Cerebellar nuclear complex (tissue), 1 donor: ENCODE measurements at places on chromosomes 4 and X.
A peak's percentile ranks its signal among the peaks of the same experiment; 100 is the strongest.

GRCh38 chr4:3372264-3372932 lies 69.4 kb upstream of the HGFAC start:
- DNase-seq = no peak

- DNase-seq = no peak
Measured at GRCh38 chr4:3813151-3814052, 47.2 kb downstream of the ADRA2C start.

GRCh38 chr4:15652191-15652590 lies 3.0 kb downstream of the FBXL5 start:
- DNase-seq = peak; percentile 1

DNA sequence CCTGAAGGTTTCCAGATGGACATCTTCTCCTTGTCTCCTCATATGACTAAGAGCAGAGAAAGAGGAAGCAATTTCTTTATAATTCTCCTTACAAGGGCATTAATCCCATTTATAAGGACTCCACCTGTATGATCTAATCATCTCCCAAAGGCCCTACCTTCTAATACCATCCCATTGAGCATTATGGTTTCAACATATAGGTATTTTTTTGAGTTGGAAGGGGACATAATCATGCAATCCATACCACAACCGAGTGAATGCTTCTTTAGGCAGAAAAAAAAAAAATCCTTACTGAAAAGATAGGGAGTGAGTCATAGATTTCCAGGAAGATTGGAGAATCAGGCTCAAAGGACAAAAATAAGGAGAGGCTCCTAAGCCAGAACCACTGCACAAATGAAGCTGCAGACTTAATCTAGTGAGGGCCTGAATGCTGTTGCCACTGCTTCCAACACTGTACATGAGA lies 312.5 kb upstream of the HS3ST1 start:
- no peak for DNase-seq

DNA sequence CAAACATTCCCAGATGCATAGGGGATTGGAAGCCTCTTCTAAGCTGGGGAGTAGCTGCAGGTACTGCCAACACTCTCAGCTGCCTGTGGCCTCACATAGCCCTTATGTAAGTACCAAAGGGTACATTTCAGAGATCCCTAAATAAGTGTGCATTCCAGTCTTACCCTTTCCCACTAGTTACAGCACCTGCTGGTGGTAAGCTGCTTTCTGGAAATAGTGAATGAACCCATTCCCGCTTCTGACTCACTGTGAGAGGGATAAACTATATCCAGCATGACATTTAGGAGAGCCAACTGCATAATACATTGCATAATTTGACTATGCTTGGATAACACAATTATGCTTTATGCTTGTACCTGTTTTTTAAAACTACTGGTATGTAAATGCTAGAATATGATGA lies 149.0 kb downstream of the FAM13A start:
- no peak for DNase-seq

DNA sequence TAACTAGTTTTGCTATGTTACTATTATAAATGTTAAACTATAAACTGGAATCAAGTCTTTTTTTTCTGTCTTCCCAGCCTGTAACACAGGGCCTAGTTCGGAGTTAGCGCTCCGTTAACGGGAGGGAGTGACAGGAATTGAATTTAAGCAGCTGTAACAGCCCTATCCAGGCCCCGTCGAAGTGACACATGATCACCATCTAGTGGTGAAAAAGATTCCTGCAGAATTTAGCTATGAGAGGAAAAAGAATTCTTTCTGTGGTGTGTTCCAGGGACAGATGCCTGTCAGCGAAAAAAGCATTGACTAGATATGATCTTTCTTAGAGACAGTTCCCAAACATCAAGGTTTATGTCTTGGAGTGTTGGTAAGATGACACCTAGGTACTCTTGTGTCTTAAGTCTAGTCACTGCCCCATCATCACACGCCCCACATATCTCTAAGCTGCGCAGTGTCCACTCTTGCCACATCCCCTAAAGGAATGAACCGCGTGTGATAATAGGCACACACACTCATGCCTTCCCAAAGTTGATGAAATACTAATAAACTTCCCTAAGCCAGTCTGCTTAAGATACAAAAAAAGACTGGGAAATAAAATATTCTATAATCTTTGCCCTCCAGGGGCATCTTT lies 2.1 kb downstream of the GAB3 start:
- no peak for DNase-seq

DNA sequence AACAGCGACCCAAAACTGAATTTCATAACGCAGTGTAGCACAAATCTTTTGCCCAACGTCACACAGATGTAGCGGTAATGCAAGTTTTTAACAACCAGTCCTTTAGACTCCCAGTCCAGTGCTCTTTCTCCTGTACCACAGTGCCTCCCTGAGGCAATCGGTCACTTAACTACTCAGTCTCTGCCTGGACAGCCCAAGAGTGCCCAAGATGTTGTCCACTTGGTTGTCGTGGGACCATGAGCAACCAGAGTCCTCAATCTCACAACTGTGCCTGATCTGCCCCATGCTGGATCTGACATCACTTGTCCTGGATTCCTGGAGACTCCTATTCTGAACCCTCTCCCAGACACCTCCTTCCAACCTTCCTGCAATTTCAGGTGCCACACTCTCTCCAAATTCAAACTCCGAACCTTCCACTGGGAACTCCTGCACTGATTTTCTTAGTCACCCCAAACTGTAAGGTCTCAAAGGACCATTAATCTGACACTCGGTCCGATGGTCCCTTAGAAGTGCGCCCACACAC lies 702 bp downstream of the MMGT1 start:
- no peak for DNase-seq

DNA sequence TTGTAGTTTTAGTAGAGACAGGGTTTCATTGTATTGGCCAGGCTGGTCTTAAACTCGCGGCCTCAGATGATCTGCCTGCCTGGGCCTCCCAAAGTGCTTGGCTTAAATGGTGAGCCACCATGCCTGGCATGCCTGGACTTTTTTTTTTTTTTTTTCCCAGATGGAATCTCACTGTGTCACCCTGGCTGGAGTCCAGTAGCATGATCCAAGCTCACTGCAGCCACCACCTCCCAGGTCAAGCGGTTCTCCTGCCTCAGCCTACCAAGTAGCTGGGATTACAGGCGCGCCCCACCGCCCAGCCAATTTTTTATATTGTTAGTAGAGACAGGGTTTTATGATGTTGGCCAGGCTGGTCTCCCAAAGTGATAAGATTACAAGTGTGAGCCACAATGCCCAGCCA lies 8.4 kb downstream of the UBE2K start:
- peak; percentile 15 for DNase-seq

- DNase-seq = no peak
Measured at GRCh38 chr4:120071192-120071795, 4.6 kb upstream of the MAD2L1 start.

- DNase-seq = no peak
Measured at GRCh38 chrX:116111934-116112595, 58.5 kb upstream of the AGTR2 start.

- no peak for DNase-seq
Measured at GRCh38 chr4:41448934-41449333, 89.0 kb upstream of the LIMCH1 start.

DNA sequence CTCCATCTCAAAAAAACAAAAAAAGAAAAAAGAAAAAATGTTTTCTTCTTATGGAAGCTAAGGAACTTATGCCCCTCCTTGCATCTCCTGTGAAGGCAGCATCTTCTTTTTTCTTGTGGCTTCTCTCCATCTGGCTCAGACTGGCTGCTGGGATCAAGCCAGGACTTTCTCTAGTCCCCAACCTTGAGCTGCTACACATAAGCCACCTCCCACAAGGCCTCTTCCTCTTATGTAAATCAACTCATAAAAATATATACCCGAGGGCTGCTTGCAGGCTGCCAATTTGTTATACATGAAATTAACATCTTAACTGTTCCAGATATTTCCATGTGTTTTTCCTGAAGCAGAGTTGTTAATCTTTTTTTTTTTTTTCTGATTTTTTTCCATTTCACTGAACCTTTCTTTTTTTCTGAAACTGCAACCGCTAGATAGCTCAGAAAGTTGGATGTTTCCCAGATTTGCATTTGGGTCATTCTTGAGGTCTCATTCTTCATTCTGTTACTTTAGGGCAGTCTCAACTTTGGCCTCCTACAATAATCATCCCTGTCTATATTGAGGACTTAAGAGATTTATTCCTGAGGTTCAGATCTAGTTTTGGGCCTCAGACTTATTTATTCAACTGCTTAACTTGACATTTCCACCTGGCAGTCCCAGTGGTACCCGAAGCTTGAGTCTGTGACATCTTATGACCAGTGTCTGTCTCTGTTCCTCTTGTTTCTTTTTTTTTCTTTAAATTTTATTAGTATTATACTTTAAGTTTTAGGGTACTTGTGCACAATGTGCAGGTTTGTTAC lies 10.3 kb downstream of the SNX25 start:
- no peak for DNase-seq

GRCh38 chrX:48992341-48992740 lies 9.7 kb downstream of the GRIPAP1 start:
- DNase-seq = no peak

GRCh38 chrX:14777525-14777924 lies 95.3 kb downstream of the FANCB start:
- DNase-seq = no peak

DNA sequence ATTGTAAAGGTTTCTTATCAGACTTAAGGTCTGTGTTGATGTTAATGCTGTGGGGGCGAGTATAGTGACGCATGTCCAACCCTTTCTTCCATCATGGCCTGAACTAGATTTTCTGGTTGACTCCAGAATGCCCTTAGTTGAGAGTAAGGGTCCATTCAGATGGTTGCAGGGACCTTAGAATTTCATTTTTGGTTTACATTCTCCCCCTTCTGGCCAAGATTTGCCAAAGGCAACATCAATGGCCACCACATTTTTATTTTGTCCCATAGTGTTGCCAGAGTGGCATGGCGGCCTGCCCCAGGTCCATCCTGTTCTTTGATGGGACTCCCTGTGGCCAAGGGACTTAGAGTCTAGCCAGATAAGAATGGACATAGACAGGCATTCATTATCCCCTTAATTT lies 368.5 kb downstream of the GPM6A start:
- DNase-seq = no peak

GRCh38 chrX:134520860-134521390 lies 61.0 kb downstream of the HPRT1 start:
- DNase-seq = no peak

DNA sequence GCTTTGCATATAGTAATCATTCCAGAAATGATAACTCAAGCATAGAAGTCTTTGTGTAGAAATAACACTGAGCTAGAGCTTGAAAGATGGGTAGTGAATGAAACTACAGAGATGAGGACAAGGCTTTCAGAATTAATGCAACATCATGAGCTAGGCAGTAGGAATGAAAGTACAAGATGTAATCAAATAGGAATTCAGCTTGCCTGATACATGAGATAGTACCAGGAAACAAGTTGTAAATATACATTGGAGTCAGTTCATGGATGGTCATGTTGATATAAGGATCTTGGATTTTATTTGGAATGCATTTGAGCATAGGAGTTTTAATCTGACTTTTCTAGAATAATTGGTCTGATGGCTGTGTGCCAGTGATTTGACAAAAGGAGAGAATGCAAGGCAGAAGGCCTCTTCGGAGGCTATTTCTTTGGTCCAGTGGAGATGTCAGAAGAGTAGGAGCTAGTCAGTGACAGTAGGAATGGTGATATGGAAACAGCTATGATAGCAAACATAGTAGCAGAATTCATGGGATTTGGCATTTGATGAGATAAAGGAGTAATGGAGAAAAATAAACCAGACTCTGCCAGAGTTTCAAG lies 206.4 kb upstream of the PACRGL start:
- DNase-seq = no peak

GRCh38 chr4:184856277-184856609 lies 30.5 kb upstream of the ACSL1 start:
- no peak for DNase-seq

DNA sequence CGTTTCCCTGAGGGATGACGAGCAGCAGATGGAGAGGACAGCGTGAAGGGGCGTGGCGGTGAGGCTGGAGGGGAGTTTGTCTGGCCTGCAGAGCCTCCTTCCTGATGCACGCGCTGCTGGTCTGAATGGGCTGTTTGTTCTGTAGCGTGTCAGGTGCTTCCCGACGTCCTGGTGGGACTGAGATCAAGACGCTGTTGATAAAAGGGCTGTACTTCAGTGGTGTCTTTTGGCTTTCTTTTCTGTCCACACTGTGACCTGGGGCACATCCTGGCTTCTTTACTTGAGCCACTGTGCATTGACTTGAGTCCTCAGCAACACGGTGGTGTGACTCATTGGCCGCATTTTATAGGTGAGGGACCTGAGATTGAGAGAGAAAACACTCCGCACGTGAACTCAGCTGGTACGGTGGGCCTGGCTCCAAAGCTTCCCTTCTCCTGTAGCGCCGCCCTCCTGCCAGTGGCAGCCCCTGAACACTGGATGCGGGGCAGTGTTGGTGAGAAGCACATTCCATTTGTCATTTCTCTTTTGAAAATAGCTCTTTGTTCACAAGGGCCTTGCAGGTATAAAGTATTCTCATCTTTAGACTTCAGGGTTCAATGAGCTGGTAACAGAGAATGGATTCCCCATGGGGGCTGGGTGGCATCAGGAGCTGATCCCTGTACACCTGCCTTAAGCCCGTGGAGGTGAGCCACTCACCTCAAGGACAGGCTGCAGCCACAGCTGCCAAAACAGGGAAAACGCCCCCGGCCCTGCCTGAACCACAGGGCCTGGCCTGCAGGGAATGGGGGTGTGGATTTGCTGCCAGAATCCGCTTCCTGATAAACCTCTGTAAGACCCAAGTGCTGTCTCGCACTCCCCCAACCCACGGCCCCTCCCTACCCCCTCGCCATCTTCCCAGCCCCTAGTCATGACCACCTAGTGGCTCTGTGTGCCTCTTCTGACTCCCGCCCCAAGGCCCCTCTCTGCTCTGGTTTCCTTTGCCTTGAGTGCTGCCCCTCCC lies 29.2 kb downstream of the NSG1 start:
- DNase-seq = no peak

GRCh38 chr4:127210893-127211649 lies 421.7 kb upstream of the INTU start:
- DNase-seq = no peak

DNA sequence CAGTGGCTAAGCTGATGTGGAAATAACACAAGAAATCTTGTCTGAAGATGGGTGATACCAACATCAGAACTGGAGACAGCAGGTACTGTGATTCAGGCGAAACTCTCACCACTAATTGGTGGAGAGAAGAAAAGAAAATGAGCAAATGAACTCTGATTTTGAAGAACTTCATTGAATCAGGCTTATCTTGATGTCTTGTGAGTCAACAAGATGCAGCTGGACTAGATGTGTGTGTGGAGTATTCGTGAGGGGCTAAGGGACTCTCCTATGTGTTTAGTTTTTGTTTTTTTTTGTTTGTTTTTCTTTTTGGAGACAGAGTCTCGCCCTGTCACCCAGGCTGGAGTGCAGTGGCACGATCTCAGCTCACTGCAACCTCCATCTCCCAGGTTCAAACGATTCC lies 131.6 kb downstream of the DHRSX start:
- DNase-seq = no peak

DNA sequence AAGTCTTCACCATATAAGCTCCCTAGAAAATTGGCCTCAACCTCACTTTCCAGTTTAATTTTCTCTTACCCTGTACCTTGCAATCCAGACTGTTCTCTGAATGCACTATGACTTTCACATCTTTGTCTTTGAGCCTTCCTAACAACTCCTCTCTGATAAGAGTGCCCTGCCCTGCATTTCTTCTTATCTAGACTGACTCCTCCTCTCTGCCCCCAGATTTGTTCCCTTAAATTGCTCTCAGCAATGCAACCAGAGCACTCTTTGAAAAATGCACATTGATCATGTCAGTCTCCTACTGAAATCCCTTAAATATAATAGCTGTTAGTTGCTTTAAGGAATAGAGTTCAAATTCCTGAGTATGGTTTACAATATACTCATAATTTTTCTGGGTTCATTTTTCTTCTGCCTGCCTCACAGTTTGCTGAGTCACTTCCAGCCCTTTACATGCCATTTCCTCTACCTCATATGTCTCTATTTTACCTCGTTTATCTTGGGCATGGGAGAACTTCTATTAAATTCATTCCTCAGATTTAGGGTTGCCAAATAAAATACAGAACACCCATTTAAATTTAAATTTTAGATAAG lies 582.7 kb upstream of the AADAT start:
- DNase-seq = no peak
